Stimulated activated naive CD4-positive, alpha-beta T cell treated with Interleukin-2 at 50 U/mL for 16 hours (primary cell): ENCODE measurements at places on chromosomes 4 and X.
A peak's percentile ranks its signal among the peaks of the same experiment; 100 is the strongest.

DNA sequence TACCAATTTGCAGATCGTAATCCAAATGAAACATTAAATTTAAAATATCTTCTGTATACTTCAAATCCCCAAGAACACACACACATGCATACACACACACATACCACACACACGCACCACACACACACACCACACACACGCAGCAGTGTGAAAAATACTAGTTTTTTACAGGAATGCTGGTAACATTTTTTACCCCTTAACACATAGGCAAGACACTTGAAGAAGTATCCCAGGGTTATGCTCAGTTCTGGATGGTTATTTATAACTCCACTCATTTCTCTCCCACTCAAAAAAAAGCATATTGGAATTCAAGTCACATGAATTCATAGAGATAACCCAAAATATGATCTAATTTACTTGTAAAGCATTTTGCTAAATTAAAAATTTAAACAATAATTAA is 325.5 kb upstream of the SLC7A11 start:
- DNase-seq: no peak

GRCh38 chrX:75273483-75273882 is 402 bp upstream of the UPRT start:
- DNase-seq: peak; percentile 6

- DNase-seq: no peak
Observed at GRCh38 chr4:184750926-184751584, 17.2 kb upstream of the CENPU start.

DNA sequence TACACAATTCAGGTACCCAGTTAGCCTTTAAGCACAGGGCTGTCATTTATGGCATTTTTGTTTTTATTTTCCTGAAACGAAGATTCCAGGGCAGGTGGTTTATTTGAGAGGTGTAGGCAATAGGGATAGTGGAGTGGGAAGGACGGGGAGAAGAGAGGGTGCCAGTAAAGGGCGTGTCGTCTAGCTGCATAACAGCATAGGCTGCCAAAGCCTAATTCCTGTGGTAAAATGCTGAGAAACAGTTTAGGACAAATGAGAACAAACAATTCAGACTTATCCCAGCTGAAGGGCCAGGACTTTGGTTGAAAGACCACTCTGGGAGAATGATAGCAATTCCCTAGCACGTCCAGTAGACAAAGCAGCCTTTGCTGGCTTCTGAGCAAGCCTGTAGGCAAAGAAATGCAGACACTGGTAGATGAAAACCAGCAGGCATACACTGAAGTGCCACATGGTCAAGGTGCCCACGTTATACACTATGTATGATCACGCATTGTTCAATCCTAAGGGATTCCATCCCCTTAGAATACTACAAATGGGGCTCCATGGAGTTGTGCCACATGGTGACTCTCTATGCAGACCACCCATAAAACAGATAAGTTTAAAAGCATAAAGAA is 70.6 kb downstream of the PKD2 start:
- DNase-seq: no peak

DNA sequence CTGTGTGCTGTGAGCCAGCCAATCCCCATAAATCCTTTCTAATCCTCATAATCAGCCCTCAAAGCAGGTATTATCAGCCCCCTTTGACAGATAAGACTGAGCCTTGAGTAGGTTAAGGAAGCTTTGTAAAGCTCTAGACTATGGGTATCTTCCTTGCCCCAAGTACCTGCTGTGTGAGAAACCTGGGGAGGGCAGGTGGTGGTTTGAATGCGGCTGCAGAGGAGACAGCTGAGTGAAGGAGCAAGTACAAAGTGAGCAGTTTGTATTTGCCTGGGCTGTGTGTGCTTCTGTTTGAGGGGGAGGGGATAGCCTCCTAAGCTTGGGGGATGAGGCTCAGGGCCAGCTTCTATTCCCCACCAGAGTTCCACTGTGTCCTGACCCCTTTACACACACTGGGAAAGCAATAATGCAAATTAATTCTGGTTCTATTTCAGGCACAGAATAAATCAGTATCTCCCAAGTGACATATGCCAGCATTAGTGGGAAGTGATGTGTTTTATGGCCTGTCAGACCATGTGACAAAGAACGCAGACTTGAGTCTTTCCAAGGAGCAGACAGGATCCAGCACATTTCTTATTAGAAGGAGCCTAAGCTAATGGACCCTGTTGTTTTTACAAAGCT is 63.5 kb downstream of the EVC start:
- DNase-seq: no peak

- DNase-seq: no peak
Observed at GRCh38 chr4:112951362-112952312, 97.8 kb upstream of the ANK2 start.

DNA sequence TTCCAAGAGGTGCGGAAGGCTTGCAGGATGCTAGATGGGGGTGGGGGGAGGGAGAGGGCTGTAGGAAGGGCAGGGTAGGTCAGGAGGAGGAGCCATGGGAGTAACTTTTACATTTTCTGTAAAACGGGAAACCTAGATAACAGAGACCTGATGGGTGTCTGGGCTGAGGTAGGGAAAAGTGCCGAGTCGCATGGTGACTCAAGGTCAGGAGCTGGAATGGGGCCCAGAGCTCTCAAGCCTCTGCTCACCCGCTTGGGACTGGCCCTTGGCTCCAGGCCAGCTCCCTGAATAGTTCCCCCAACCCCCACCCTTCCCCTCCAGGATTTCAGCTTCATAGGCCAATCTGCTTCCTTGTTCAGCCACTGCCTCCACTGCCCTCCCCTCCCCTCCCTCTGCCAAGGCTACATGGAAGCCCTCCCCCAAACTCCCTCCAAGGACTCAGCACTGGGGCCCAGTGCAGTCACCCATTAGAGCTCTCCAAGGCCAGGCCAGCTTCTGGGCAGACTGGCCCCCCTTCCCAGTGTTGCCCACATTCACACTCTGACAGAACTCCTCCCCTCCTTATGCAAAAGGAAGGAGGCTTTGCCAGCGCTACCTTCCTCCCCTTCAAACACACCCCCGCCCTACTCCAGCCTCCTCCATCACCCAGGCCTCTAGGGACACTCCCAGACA is 43.6 kb downstream of the TSC22D3 start:
- DNase-seq: no peak

DNA sequence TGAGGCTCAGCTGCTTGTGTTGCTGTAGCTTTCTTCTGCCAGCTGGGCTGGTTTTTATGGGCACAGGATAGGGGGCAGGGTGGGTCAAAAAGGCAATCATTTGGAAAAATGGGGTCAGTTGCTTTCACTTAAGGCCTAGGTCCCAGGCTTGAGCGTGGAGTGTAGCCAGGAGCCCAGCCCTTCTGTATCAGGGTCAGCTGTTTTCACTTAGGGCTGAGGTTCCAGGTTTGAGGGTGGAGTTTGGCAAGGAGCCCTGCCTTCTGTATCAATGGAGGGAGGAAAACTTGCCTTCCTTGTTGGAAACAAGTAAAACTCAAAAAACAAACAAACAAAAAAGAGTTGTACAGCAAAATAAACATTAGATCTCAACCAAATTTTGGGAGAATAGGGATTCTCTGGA is 37.0 kb upstream of the UGT8 start:
- DNase-seq: no peak
